ENCODE measurements at places on chromosomes 6 and 20.

DNA sequence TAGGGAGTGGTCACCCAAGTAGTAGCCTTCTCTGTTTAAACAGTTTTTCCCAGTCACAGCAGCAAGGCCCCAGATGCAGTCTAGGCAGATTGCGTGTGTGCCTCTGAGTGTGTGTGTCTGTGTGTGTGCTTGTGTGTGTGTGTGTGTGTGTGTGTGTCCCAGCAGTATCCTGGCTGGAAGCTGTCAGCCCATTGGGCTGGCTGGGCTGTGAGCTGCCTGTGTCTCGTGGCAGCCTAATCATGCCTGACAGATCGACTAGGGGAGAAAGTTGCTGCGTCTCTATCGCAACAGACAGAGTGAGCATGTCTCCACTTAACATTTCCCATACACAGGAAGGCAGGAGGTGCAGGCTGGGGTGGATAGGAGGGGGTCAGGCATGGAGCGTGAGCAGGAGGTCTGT lies 42.9 kb upstream of the LRFN2 start:
- no peak for DNase-seq

DNA sequence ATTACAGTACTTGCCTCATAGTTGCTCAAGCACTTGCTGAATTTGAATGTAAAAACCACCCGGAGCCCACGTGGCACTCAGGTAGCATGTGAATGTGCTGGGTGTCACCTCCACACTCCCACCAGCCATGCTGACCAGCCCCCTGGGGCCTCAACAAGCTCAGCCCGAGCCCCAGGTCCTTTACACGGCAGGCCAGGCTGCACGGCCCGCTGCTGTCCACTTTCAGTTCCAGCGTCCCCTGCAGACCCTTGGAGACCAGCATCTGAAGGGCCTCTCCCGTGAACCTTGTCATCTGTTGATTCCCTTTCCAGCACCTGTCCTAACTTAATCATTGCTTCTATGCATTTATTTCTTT lies 33.3 kb upstream of the ZBP1 start:
- no peak for DNase-seq

DNA sequence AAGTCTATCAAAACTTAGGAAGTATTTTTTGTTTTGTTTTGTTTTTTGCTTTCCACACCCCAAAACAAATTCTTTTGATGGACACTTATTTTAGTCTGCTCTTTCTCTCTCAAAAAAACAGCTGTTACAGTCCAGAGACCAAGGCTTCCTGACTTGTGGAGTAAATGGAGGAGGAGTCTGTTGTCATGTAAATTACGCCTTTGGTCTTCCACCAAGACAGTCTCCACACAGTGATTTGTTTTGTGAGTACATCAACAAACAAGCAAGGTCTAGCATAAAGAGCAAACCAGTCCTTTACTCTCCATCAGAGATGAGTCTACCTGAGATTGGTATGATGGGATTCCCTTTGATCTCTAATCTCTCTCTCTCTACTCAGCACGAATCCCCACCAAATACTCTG lies 588.0 kb upstream of the ARID1B start:
- DNase-seq, result no peak

DNA sequence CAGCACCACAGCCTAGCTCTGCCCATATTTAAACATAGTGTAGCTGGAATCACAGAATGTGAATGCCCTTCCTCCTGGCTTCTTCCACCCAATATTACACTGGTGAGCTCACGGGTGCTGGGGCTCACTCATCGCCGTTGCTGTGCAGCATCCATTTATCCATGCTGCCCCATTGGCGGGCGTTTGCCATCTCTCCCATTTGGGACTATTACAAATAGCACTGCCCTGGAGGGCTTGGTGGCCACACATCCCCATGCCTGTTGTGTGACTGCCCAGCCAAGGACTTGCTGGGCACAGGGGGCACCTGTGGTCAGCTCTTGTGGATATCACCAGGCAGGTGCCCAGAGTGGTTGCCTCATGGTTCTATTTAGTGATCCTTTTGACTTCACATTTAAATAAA lies 54.5 kb upstream of the ENTPD6 start:
- no peak for DNase-seq

- no peak for DNase-seq
Measured at GRCh38 chr20:10180651-10181235, 37.9 kb upstream of the SNAP25 start.

DNA sequence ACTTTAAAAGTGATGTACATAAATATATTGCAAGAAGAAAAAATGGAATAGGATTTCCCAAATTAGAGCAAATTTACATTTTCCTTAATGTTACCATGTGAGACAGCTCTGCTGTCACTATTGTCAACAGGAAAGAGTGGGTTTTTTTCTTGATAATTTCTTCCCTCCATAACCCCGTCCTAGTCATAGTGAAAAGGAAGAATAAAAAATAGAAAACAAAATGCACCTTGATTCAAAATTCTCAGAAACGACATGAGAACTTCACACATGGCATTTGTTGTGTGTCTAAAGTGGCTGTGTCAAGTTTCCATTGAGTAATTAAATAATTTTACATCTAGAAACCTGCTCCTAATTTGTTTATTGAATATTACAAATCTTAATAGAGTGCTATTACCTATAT lies 945.2 kb upstream of the SLC35B3 start:
- no peak for DNase-seq

- no peak for DNase-seq
Measured at GRCh38 chr6:152529369-152529768, 107.8 kb downstream of the SYNE1 start.

DNA sequence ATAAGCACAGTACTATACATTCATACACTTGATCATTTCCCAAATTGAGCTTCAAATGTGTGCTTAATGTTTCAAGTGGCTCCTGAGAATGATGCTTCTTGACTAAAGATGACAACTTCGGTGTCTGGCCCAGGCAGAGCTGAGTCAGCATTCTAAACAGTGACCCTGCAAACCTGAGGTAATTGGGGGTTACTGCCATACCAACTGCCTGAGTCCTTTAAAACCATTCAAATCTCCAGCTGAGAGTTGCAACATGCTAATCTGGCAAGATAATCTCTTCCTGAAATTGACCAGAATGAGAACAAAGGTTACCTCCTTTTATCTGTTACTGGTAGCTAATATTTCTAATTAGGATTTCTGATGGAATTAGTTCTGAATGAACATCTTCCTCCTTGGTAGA lies 8.2 kb downstream of the BACH2 start:
- DNase-seq, result no peak

DNA sequence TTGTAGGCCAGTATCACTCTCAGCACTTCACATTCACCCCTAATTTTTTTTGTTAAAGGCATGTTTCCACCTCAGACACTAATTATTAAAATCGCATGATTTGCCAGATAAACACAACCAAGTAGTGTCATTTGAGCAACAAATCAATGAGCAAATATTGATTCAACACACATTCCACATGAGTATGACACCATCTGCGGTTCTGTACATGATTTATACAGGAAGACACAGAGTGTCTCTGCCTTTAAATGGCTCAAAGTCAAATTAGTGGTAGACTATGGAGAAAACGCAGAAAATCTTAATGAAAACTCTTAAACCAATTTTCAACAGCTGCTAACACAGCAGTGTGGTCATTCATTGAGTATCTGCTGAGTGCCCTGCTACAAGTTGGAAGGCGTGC lies 300.2 kb downstream of the SOX4 start:
- DNase-seq, result no peak

- DNase-seq, result no peak
Measured at GRCh38 chr6:110471726-110472365, 4.6 kb downstream of the SLC22A16 start.

DNA sequence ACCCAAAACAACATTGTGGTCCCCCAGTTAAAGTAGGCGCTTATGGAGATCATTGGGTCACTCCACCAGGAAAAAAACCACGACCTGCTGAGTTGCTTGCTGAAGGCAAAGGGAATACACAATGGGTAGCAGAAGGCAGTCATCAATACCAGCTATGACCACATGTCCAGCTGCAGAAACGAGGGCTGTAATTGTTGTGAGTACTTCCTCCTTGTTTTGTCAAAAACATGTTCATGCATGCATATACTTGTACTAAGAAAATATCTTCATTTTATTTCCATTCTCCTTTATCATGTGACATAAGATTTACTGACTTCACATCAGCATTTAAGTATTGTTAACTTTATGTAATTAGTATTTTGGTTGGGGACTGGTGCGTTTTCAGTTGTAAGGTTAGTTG lies 16.9 kb downstream of the SERINC1 start:
- DNase-seq, result no peak

DNA sequence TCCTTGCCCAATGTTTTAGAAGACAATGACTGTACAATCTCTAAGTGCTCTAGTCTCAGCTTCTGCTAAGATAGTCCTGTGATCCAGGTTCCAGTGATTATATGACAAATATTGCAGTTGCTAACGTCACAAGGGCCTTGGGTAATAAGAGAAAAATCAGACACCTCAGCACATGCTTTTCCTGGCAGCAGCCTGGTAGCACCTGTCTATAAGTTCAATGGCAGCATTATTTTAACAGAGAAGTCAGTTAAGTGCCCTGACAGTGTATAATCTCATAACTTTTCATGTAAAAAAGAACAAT lies 121.3 kb upstream of the BCLAF1 start:
- DNase-seq, result no peak

- no peak for DNase-seq
Measured at GRCh38 chr6:152575621-152576150, 61.5 kb downstream of the SYNE1 start.

Measured in CD4-positive, alpha-beta T cell treated with Interleukin-10 for 1 hour (primary cell).